Activated naive CD8-positive, alpha-beta T cell treated with anti-CD3 and anti-CD28 coated beads, Interleukin-2, amount 50 U/mL, for 24 hours (primary cell): ENCODE measurements at places on chromosomes 1 and 21.

- DNase-seq, result no peak
Measured at GRCh38 chr1:231810415-231810814, 183.8 kb downstream of the DISC1 start.

DNA sequence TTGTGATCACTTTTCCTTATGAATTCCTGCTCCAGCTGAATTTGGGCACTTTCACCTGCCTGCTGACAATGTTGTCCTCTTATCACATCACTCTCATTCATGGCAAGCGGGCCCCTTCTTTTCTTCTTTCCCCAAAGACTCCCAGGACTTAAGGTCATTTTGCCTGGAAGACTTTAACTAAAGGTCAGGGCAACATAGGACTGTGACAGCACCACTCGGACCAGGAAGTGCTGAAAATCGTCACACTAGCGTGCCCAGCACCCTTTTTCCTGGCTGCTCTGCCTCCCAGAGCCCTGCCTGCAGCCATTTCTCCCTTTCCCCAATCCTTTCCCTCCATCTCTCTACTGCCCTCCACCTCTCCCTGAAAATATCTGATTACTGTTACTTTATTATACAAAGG is 35.4 kb downstream of the CD34 start:
- DNase-seq, result no peak

GRCh38 chr1:13541435-13542215 is 27.8 kb upstream of the LRRC38 start:
- no peak for DNase-seq

DNA sequence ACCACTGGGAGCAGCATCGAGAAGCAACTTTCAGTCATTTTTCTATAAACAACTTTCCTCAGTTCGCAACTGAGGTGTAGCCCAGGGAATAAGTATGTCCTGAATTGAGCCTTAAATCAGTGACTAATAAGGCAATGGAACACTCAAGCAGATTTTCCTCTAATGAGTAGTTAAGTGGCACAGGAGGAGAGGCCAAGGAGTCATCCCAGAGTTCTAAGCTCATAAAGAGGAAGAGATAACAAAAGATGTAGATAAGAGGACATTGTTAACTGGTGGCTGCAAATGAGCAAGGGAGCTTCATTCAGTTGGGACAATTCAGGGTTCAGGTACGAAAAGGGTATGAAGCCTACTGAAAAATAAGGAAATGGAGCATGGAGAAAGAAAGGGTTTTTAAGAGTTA is 64.5 kb downstream of the LRRC40 start:
- DNase-seq, result no peak

DNA sequence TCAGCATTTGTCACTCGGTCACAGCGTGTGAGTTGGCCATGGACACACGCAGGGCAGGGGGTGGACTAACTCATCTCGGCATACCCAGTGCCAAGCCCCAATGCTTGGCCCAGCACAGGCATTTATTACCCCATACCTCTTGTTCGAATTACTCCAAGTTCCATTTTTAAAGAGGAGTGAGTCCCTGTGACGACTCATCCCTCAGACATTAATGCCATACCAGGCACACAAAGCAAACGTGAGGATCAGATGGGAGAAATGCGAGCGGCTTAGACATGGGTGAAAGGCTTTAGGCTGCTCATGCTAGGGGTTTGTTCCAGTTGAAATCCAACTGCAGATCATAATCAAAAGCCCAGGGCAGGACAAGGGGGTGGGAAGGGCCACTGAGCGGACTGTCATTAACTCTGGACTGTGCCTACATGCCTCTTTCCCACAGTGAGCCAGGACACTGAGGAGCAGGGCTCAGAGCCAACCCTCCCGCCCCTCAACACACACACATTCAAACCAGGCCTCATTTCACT is 118.5 kb upstream of the NGF start:
- no peak for DNase-seq

DNA sequence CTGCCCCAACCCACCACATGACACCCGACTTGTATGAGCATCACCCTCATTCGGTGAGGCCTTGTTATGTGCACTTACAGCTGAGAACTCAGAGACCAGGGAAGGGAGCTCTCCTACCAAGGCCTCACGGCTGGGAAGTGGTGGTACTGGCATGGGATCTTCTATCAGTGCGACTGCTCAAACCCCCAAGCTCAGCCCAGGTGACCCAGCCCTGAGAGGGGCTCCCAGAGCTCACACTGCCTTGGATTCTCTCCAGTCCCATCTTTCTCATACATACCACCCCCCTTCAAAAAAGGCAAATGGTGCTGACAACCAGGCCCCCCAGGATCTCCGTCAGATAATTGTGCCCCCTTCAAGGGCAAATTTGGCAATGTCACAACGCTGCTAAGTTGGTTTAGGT is 777 bp upstream of the PLA2G2F start:
- DNase-seq, result no peak

- no peak for DNase-seq
Measured at GRCh38 chr1:29636936-29637335, 400.6 kb downstream of the PTPRU start.

- peak; percentile 3 for DNase-seq
Measured at GRCh38 chr1:232226197-232226712, 403.7 kb downstream of the SIPA1L2 start.

DNA sequence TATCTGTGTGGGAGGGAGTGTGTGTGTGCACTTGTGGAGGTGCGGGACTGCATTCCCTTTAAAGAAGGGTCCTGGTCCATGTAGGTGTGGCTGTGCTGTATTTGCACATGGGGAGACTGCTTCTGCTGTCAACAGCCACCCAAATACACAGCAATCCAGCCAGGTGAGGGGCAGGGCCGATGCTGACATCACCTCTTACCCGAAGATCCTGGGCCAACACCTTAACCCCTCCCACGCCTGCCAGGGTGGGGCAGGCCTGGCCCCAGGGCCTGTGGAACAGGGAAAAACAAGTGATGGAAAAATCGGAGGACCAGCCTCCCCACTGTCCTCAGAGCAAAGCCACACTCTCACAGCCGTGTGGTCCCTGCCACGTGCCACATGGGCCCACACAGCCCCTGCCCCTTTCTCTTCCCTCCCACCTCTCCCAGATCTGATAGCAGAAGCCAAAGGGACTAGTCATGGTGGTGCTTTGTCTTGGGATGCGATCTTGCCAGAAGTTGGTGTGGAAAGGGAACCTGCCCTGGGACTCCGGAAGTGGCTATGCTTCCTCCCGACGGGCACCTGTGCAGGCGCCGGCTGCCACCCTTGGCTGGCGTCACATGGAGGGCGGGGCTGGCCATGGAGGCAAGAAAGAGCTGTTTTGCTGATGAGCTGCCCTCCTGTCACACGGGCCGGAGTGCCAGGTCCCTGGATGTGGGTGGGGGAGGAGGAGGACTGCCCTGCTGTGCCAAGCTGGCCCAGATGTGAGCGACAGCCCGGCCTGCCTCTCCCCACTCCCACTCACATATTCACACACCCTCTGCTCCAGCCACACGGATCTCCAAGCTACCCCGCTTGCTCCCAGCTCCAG is 7.8 kb upstream of the CASZ1 start:
- DNase-seq, result peak; percentile 19

- no peak for DNase-seq
Measured at GRCh38 chr21:32794644-32795079, 23.1 kb upstream of the PAXBP1 start.

GRCh38 chr1:172653015-172653709 is 5.7 kb upstream of the FASLG start:
- DNase-seq, result no peak
